Globus pallidus (tissue), 1 donor: ENCODE measurements at places on chromosomes 5 and 9.

DNA sequence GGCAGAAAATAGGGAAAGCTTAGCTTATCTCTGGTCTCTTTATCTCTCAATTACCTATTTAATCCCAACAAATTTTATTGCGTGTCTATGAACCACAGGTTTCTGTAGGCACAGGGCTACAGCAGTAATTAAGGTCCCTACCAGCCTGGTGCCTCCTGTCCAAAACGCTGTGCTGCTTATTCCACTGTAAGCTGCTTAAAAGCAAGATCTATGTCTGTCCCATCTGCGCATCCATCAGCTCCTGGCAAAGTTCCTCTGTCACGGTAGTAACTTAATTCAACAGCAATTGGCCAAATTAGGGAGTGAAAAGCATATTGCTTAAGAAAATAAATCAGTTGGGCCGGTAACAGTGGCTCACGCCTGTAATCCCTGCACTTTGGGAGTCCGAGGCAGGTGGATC is 235.8 kb upstream of the VLDLR start:
- DNase-seq = no peak

DNA sequence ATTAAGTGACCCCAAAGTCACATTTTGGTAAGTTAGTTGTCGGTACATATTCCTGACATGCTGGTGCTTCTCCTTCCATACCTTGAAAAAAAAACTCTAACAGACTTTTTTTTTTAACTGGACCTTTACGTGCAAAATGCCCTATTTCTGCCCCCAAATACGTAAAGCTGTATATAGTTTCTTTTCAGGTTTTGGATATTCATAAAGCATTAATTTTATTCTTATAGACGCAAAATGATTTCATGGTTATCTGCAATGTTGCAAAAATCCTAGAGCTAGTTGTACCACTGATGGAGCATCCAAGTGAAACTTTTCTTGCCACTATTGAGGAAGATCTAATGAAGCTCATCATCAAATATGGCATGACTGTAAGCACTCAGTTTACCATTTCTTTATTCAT is 167.6 kb downstream of the NIPBL start:
- no peak for DNase-seq

DNA sequence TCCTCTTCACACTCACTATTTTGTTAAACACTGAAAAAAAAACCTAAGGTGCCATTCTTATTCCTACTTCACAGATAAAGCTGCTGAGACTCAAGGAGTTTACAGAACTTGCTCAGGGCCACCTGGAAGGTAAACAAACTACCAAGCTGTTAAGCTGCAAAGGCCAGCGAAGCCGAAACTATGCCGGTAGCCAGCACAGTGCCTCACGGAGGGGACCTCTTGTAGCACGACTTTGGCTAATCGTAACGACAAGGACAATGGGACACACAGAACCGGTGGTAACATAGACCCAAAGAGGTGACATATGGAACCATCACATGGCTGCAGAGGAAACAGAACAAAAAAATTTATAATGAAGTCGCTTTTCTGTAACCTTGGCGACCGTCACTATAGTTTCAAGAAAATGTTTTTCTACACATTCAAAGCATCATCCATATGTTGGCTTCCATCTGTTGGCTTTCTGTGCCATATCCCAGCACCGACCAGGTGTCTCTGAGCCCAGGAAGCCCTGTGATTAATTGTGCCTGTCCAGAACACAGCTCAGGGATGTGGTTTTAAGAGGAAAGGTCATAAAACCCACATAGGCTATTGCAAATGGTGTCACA is 60.3 kb downstream of the S1PR3 start:
- no peak for DNase-seq

DNA sequence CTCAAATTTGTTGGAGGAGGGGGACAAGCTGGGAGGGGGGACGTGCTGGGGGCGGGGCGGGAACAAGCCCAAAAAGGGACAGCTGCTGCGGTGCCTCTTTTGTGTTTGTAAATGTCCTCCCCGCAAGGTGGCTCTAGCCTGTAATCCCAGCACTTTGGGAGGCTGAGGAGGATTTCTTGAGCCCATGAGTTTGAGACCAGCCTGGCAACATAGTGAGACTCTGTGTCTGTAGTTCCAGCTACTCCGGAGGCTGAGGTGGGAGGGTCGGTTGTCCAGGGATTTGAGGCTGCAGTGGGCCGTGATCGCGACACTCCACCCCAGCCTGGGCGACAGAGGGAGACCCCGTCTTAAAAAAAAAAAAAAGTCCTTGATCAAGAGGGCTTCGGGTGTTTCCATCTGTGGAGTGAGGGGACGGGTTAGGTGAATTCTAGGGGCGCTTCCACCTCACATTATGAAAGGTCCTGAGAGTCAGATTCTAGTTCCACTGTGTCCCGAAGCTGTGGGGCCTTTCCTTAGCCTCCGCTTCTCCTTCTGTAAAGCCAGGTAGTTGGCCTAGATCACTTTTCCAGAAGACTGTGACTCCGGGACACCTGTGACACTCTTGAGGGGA is 779 bp upstream of the CTNNA1 start:
- DNase-seq = peak; percentile 26

- no peak for DNase-seq
These were observed 30.2 kb downstream of the LHX2 start for GRCh38 chr9:124041817-124042116.

DNA sequence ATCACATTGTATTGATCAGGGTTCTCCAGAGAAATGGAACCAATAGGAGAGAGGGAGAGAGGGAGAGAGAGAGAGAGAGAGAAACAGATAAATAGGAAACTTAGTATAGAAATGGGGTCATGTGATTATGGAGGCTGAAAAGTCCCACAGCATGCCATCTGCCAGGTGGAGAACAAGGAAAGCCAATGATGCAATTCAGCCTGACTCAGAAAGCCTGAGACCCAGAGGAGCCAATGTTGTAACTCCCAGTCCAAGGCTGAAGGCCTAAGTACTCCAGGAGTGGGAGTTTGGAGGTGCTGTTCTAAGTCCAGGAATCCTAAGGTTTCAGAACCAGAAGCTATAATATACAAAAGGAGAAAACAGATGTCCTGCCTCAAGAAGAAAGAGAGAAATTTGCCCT is 48.4 kb upstream of the ISOC1 start:
- DNase-seq = no peak
